ENCODE measurements at places on chromosomes 5 and 9.

GRCh38 chr5:16013334-16014065, 166.1 kb downstream of the MARCHF11 start:
- no peak for DNase-seq

- peak; percentile 61 for DNase-seq
Measured at GRCh38 chr5:132294728-132295504, 722 bp downstream of the SLC22A4 start.

DNA sequence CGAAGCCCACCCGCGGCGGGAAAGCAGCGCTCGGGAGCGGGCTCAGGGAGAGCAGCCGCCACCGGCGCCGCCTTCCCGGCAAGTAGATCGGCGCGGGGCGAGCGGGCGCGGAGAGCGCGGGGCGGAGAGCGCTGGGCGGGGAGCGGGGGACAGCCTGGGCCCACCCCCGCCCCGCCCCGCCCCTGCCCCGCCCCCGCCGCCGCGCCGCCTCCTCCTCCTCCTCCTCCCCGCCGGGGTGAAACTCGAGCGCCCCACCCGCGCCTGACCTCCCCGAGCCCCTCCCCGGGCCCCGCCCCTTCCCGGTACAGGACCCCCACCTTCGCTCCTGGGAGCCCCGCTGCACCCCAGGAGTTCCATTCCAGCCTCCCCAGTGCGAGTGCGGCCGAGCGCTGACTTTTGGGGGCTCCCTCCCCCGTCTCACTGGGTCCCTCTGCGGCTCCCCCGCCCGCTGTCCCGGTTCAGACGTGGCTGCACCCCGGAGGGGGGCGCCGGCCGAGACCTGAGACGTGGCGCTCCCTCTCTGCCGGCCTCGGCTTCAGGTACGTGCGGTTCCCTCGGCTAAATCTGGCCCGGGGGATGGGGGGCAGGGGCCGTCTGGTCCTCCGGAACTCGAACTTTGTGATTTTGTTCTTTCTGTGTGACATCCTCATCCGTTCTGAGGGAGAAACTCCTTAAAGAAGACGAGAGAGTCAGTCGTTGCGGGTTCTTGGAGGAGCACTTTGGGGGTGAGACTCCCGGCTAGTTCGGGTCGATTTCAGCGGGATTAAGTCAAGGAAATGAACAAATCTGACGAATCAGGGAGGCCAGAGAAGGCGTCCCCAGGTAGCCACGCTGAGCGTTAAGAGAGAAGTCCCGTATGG, at the start of gene SEMA5A:
TSS of gene SEMA5A (minus strand) at position 84 of the 860 bp plus-strand sequence. CDS start 166,129 bp downstream, outside the sequence.
- peak; percentile 13 for DNase-seq

- no peak for DNase-seq
Measured at GRCh38 chr9:70121818-70122436, 78.3 kb downstream of the MAMDC2 start.

DNA sequence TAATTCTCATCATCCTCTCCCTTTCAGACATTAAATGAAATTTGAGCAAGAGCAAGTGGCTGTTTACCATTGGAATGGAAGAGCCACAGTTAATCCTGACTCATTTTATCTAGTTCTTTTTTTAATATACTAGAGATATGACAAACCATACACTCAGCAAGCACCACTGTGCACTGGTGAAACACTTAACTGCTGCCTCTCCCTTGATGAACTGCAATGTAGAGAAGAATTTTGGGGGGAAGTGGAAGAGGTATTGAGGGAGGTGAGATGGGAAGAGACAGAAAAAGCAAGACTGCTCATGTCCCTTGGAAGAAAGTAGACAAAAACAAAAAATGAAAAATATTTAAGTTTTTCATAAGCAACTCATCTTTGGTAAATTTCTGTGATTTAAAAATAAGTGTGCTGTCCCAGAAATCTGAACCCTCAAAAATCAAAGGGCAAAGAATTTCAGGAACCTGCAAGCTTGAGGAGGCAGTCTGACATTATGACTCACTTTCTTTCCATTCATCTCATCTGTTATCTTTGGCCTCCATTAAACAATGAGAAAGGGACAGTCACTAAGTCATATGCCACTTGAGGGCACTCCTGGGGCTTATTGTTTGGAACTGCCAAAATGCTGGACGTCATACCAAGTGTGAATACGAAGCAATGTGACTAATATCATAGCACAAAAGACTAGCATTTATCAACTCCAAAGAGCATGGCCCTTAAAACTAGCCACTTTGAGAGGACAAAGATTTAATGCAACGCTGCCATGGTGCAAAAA, 566.8 kb upstream of the DMAC1 start:
- no peak for DNase-seq

DNA sequence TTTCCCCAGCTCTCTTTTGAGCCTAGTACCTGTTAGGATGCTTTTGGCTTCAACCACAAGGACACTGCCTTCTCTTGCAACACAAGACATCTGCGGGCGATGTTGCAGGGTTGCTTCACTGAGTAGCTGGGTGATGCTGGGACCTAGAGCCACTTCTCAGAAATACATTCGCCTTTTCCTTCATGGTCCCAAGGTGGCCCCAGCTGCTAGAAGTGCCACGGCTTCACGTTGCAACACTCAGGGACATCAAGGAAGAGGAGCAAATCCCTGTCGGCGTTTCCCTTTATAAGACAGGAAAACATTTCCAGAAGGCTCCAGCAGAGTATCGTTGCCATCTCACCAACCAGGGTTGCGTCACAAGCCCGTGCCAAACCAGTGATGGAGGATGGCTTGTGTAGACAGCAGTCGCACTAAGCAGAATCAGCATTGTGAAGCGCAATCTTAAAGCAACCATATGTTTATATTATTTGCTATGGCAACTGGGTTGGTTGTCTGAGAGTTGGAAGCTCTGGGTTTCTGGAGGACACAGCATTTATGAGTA, 62.7 kb downstream of the ANKRD33B start:
- DNase-seq = no peak

GRCh38 chr9:97873882-97874281, 20.9 kb downstream of the FOXE1 start:
- DNase-seq = no peak

GRCh38 chr5:60403343-60404006, 296.5 kb downstream of the DEPDC1B start:
- no peak for DNase-seq

- DNase-seq = no peak
Measured at GRCh38 chr5:154103233-154103632, 64.5 kb downstream of the MFAP3 start.

GRCh38 chr5:157914151-157914788, 55.3 kb upstream of the CLINT1 start:
- no peak for DNase-seq

DNA sequence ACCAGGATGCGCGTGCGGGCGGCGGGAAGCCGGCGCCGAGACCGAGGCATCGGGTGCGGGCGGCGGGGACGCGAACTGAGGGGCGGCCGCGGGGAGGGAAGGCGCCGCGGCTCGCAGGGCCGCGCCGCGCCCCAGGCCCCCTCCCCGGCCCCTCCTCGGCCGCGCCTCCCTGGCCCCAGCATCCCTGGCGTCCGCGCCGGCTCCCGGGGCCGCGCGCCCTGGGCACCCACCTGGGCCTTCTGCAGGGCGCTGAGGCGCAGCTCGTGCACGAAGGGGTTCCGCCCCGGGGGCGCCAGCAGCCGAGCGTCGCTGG, 324 bp downstream of the LPCAT1 start:
- no peak for DNase-seq

- no peak for DNase-seq
Measured at GRCh38 chr5:169688106-169688505, 51.0 kb downstream of the DOCK2 start.

DNA sequence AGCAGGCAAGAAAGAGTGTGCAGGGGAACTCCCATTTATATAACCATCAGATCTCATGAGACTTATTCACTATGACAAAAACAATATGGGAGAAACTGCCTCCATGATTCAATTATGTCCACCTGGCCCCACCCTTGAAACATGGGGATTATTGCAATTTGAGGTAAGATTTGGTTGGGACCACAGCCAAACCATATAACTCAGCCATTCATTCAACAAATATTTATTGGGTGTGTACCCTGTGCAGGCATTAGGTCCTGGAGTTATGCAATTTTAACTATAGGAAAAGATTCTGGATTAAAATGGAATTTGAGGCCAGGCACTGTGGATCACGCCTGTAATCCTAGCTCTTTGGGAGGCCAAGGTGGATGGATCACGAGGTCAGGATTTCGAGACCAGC, 124.2 kb upstream of the GAS1 start:
- DNase-seq = no peak

DNA sequence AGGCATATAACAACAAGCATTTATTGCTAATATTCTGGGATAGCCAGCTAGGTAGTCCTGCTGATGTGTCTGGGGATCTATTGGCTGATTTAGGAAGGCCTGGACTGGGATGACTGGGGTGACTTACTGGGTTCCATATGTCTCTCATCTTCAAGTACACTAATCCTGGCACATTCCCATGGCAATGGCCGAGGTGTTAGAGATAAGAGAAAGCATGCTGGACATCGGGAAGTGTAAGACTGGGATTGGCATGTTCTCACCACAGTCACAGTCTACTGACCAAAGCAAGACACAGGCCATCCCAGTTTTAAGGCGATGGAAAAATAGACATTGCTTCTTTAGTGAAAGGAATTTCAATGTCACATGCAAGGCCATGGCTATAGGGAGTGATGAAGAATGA, 29.7 kb downstream of the F2R start:
- no peak for DNase-seq

GRCh38 chr5:172696171-172696849, 55.2 kb downstream of the NEURL1B start:
- DNase-seq = no peak

DNA sequence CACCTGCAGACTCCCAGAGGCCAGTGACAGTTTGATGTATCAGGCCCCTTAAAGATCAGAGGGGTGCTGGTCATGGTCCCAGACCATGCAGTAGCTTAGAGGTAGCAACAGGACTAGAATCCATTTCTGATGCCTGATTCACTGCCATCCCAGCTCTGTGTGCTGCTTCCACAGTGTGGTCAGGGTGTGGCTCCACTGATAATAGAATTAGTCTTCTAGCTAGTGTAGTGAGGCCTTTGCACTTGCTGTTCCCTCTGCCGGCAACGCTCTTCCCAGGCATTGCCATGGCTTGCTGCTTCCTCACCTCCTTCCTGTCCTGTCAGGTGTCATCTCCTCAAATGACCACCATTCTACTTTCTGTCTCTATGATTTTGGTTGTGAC, 15.8 kb downstream of the PPARGC1B start:
- no peak for DNase-seq

- DNase-seq = no peak
Measured at GRCh38 chr5:57627661-57628060, 145.1 kb upstream of the ACTBL2 start.

GRCh38 chr5:42887097-42887496, 75.4 kb upstream of the SELENOP start:
- no peak for DNase-seq

All from activated CD4-positive, alpha-beta T cell treated with anti-CD3 and anti-CD28 coated beads for 1 hour (primary cell).